ENCODE measurements at places on chromosomes 7 and 10.

GRCh38 chr10:70952401-70952800 is 64.0 kb upstream of the PCBD1 start:
- no peak for DNase-seq

DNA sequence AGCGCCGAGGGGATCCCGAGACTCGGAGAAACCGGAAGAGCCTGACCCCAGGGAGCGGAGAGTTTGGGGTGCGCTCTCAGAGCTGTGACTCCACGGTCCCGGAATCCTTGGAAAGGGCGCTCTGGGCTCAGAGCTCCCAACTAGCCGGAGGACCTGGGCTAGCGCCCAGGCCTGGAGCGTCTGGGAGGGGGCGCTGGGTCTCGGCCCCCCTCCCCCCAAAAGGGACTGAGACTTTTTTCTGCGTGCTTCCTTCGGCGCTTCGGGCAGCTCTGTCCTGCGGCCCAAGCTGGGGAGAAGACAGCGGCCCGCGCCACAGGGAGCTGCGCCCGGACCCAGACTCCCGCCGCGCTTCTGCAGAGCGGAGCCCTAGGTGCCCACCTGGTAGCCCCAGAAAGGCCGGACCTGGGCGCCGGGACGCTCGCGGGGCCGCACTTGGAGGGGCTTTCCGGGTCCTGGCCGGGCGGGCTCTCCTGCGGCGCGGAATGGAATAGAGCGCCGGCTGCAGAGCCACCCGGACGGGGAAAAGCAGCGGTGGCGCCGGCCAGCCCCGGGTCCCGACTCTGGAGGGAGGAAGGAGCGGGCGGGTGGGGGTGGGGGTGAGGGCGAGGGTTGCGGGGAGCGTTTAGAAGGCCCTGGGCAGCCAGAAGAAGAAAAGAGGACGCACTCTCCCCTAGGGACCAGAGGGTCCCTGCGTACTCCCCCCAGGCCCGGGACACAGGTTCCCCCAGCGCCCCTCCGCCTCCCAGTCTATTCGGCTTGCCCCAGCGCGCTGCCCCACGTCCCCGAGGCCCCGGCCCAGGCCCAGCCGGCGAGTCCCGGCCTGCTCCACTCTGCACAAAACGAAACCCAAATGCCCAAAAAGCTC is 4.7 kb downstream of the ZNF503 start:
- DNase-seq = no peak

GRCh38 chr7:50662041-50662694 is 97.0 kb upstream of the DDC start:
- DNase-seq = no peak

DNA sequence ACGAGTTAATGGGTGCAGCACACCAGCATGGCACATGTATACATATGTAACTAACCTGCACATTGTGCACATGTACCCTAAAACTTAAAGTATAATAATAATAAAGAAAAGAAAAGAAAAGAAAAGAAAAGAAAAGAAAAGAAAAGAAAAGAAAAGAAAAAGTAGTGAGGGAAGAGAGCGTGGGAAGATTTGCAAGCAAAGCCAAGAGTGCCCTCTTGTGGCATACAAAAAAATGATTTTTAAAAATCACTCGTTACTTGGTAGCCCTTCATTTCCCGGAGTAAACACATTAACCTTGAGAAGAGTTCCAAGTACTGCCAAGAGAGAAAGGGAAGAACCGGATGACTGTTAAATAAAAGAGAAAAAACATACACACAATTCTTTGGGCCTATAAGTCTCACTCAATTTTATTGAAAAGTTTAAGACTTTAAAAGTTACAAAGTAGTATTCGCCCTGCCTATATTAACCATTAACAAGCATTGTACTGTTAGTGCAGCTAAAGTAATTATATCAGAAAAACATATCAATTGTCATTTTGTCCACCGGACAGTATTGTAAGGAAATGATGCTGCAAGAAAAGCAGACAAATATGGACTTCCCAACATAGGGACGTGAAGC is 6.2 kb upstream of the CH25H start:
- no peak for DNase-seq

DNA sequence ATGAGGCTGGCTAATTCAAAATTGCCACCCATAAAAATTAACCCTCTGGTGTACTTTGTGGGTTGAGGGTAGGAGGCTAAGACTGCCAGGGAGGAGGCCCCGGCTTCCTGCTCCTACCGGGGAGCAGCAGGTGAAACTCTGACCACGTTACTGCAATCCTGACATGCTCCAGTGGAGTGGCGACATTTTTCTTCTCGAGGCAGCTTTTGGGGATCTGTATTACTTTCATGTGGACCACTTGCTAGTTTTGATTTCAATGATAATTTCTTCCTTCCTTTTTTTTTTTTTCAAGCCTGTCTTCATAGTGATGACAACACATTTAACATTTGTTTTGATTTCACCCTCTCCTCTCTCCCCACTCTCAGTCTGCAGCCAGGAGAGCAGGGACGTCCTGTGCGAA is 14.6 kb downstream of the GATA3 start:
- no peak for DNase-seq

DNA sequence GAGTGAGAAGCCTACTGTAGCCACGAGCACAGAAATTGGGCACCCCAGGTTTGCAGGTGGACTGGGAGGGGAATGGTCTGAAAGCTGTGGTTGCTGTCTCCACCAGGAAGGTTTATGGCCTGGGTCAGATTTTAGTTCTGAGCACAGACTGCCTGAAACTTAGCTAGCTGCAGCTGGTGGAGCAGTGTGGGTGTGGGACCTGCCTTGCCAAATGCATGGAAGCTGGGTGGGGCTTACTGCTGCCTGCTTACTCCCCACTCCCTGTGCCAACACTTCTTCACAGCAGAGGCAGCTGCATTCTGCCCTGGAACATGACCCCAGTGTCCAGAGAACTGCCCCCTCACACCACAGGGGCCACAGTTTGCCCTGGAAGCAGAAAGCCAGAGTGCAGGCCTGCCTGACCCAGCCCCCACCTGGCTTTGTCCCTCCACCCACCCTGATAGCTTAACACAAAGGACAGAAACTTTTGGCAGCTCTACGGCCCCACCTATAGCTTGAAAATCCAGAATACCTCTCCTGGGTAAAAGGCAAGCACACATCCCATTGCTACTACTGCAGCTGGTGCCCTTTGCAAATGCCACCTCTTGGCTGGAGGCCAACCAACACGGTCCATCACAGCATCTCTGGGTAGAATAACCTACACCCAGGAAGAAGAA is 281.6 kb downstream of the AGMO start:
- DNase-seq = no peak

- no peak for DNase-seq
These were observed 43.1 kb upstream of the SEMA3A start for GRCh38 chr7:84237533-84238173.

DNA sequence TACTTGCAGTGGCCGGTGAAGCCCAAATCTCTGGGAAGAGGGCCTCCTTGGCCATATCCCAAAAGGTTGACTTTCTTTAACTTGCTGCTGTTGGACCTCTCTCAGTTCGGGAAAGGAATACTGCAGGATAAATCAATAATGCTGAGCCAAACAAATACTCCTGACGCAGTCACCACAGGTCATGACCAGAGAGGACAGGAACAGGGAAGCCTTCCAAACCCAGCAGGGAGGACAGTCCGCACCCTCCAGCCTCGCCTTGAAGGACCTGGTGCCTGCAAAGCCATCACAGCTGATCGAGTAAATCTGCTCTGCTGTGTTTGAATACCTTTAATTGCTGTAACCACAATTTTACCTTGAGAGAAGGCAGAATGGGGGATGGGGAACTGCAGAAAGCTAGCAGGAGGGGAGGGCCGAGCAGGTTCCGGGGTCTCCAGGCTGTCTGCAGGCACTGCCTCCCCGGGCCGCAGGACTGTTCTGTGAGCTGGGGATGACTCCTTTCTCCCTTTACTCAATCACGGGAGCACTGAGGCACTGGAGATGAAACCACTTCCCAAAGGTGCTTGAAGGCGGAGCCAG is 20.8 kb upstream of the INSIG1 start:
- DNase-seq = no peak

DNA sequence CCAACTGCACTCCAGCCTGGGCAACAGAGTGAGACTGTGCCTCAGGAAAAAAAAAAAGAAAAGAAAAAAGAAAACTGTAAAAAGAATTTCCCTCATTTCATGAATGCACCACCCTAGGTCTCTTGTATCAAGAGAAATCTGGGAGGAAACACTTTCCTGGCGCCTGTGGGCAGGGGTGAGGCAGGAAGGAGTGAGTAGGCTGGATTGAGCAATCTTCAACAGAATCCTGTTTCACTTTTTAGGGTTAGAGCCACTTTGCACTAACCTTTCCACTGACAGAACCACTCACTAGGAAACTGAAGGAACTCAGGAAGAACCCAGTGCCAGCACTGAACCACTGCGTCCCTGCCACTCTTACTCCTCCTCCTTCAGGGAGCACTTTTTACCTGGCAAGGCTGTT is 282.1 kb downstream of the CCDC3 start:
- no peak for DNase-seq

GRCh38 chr10:108735380-108735779 is 1187.9 kb downstream of the XPNPEP1 start:
- DNase-seq = no peak

DNA sequence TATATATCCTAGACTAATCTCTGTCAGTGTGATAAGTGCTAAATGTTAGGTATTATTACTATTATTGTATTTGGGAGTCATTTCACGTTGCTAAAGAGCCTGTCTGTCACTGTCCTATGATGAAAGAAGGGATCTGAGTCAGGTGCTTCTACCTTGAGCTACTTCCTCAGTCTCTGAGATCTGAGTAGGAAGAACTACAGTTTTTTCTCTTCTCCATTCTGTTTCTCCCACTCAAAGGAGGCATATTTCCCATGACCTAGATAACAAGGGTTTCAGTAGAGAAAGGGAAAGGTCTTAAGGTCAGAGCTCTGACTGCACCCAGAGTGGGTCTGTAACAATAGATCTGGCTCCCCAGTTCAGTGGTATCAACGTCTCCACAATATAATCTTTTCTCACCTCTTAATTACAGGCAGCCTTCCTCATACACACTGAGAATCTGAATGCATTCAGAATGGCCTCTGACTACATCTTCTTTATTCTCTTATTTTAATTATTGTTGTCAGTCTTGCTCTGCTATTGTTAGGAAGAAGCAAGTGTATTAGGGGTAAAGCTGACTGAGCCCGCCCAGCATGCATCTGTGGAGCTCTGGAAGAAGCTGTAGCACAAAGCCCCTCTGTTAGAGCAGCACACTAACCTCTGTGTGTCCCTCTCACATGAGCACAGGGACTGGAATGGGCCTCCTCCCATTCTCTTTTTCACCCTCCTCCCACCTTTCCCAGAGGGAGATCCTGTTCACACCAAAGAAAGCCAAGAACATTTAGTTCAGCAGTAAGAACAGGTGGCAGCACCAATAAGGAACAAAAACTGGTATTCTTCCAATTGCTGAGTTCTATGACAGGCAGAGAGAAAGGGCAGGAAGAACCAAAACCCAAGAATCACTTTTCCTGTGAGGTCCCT is 38.1 kb downstream of the USP54 start:
- no peak for DNase-seq

- DNase-seq = no peak
These were observed 1621.6 kb downstream of the REEP3 start for GRCh38 chr10:65142641-65143435.

DNA sequence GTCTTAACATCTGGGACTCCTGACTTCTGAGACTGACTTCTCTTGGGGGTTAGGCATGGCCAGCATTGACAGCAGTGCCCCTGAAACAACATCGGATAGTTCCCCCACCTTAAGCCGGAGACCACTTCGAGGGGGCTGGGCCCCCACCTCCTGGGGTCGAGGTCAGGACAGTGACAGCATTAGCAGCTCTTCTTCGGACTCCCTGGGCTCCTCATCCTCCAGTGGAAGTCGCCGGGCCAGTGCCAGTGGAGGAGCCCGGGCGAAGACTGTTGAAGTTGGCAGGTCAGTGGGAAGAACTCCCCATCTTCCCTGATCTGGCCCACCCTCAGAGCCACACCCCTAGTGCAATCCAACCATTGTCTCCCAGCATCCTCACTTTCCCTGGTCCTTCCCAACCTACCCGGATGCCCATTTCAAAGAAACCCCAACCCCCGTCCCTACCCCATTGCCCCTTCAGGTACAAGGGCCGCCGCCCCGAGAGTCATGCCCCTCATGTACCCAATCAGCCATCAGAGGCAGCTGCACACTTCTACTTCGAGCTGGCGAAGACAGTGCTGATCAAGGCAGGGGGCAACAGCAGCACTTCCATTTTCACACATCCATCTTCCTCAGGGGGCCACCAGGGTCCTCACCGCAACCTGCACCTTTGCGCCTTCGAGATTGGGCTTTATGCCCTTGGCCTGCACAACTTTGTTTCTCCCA is 12.1 kb downstream of the ZSWIM8 start:
- DNase-seq = no peak

GRCh38 chr7:110569486-110570205 is 521.3 kb upstream of the LRRN3 start:
- no peak for DNase-seq

DNA sequence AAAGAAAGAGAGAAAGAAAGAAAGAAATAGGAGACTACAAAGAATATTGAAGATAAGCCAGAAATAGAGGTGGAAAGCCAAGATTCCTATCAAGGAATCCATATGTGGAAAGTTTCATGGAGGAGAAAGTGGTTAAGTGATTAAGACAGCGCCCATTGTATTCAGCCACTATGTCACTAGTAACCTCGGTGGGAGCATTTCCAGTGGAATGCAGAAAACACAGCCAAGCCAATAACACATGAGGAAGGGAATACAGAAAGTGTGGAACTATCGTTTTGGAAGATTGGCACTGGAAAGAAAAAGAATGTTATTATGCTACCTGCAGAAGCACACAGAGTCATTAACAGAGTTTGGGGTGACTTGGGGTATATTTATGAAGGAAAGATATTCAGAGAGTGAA is 2.7 kb downstream of the MGAM2 start:
- no peak for DNase-seq

GRCh38 chr10:76337641-76338040 is 906.2 kb downstream of the LRMDA start:
- DNase-seq = no peak

DNA sequence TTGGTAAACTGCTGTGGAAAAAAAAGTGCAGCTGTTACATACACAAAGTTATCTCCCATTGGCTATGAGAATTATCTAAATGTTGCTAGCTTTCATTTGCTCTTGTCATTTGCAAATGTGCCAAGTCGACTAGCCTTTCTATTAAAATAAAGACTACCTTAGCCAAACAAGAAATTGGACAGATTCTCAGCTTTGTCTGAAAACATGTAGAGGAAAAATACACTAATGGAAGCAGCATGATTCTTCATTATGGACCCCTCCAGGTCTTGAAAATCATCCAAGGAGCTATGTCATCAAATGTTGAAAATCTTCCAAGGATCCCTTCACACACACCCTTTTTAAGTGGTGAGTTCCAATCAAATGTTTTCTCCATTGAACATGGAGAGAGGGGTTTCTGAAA is 237.7 kb downstream of the ETV1 start:
- DNase-seq = no peak

DNA sequence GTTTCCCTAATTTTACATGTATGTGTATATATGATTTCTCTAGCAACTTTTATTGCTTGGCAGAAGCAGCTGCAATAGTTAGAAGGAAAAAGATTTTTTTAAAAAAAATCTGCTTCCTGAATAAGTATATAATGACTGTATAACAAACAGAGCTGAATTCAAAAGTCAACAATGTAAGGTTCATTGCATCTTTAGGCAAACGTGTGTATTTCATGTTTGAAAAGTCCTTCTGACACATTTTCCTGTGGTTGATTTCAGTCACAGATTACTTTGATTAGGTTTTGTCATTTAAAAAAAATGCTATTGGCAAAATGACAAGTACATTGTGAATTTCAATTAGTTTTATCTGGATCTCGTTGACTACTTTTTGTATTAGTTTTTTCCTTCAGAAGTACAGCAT is 231.0 kb downstream of the CSTF2T start:
- no peak for DNase-seq

- DNase-seq = no peak
These were observed 66.5 kb downstream of the JAZF1 start for GRCh38 chr7:28114056-28114455.

Data from GM12892 (cell line).